ENCODE measurements at places on chromosomes 2 and 18.

GRCh38 chr2:417662-418061, 129.8 kb upstream of the ALKAL2 start:
- DNase-seq = no peak

GRCh38 chr2:101388232-101388631, 929 bp upstream of the CREG2 start:
- no peak for DNase-seq

DNA sequence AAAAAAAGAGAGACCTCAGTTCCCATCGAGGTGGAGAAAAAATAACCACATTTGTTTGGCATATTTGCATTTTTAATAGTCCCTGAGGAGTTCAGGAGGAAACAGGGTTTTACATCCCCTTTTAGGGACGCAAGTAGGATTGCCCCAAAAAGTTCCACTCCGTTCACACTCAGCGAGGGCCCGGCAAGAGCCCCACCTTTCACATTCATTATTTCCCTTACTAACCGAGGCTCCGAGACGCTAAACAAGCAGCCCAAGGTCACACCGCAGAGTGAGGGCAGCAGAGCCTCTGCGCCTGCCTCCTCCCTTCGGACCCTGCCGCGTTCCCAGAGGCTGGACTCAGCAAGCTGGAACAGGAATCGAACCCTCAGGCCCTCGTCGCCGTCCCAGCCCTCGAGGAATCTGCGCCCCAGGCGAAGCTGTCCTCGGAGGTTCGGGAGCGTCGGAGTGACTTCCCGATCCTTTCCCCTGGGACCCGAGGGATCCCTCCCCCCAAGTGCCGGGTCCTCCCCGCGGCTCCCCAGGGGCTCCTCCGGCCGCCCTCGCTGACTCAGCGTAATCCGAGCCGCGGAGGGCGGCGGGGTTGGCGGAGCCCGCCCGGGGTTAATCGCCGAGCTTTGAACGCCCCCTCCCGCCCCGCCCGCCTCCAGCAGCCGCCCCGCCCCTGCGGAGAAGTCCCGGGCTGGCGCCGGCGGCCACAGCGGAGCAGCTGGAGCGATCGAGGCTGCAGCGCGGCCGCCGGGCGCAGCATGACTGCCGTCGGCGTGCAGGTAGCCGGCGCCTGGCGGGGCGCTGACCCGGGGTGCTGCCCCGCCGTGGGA, at the start of gene TMEM37:
Gene TMEM37 (plus strand): TSS at position 700 of the 821 bp plus-strand sequence. CDS start 50 bp downstream, at position 750.
- DNase-seq = no peak

DNA sequence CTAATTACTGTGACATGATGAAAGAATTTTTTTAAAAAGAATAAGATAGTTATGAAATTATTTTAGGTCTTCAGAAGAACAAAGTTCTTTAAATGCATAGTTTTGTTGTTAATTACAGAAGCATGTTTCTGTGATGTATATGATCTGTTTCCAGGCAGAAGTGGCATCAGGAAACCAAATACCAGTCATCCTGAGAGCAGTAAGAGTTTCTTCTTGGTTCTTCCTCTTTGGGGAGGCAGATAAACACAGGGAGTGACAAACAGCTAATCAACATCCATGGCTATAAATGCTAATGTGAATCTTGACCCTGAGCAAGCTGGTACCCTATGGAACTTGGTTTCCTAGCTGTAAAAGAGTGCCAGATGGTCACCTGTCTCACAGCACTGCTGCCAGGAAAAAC, 29.2 kb downstream of the WIPF1 start:
- no peak for DNase-seq

- no peak for DNase-seq
Measured at GRCh38 chr2:37760471-37760870, 89.0 kb upstream of the CDC42EP3 start.

GRCh38 chr2:15939854-15940660, at the start of gene MYCN:
Gene MYCN, plus strand, starts transcription at chr2:15940550. Its CDS starts 1,515 bp downstream, at chr2:15942065.
- no peak for DNase-seq

GRCh38 chr18:34028324-34028723, 196.4 kb downstream of the NOL4 start:
- DNase-seq = no peak

- no peak for DNase-seq
Measured at GRCh38 chr2:190626641-190627210, 22.2 kb upstream of the NAB1 start.

GRCh38 chr2:108787216-108787541, 608 bp downstream of the CCDC138 start:
- DNase-seq = no peak

DNA sequence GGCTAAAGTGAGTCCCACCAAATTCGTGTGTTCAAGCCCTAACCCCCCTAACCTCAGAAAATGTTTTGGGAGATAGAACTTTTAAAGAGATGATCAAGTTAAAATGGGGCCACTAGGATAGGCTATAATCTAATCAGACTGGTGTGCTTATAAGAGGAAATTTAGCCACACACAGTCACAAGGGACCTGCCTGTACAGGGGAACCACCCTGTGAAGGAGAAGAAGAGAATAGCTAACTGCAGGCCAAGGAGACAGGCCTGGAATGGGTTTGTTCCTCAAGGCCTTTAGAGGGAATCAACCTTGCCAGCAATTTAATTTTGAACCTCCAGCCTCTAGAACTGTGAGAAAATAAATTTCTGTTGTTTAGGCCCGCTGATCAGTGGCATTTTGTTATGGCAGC, 36.0 kb upstream of the TANK start:
- no peak for DNase-seq

GRCh38 chr2:72788756-72789155, 37.1 kb downstream of the EXOC6B start:
- no peak for DNase-seq

GRCh38 chr2:64392529-64392928, 61.4 kb upstream of the LGALSL start:
- no peak for DNase-seq

GRCh38 chr18:70554854-70555445, 266.1 kb downstream of the SOCS6 start:
- no peak for DNase-seq

GRCh38 chr2:10918661-10919409, 7.1 kb downstream of the KCNF1 start:
- no peak for DNase-seq

GRCh38 chr18:1499265-1499664, 594.6 kb downstream of the ADCYAP1 start:
- DNase-seq = no peak

DNA sequence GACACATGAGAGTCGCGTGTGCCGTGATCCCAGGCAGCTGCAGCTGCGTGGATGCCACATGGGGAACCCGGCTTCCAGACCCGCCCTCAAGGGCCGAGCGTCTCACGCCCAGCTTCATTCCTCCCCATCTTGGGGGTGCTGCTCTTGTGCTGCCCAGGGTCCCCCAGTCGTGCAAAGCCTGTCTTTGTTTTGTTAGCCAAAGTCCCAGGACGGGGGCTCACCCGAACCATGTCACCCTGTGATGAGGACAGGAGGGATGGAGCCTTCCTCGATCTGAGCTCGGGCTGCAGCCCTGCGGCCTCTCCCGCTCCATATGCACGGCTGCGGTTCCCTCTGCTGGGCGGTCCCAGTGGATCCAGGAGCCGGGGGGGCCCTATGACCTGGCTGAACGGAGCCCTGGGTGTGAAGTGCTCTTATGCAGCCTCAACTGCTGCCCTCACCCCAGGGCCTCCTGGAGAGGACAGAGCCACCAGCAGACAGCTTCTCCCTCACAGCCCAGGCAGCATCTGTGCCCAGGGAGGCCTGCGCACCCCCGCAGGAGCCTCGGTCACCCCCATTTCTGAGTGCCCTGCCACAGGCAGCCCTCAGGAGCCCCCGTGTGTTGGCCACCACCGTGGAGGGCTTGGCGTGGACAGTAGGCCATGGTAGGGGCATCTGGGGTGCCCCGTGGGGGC, 99.0 kb upstream of the CTDP1 start:
- no peak for DNase-seq
